SK-N-MC (cell line): ENCODE measurements at places on chromosomes 5 and 9.

GRCh38 chr9:134988706-134989105 lies 71.0 kb upstream of the FCN1 start:
- no peak for DNase-seq

DNA sequence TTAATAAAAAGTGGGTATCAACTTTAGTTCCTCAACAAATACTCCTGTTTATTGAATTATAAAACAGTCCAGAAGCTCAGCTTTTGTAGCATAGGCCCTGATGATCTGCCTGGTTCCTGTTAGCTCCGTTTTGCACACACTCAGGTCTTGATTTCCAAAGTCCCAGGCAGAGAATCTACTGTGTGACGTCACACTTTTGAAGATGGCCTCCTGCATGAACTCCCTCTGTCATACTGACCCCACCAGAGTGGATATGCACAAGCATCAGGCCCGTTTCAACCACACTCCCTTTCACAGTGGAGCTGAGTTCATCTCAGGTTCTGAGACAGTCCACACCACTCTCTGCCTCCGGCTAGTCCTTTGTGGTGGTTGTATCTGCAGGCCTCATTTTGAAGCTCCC lies 353.1 kb downstream of the PTPRD start:
- DNase-seq = no peak

GRCh38 chr9:78860801-78861475 lies 564.0 kb downstream of the PSAT1 start:
- no peak for DNase-seq

DNA sequence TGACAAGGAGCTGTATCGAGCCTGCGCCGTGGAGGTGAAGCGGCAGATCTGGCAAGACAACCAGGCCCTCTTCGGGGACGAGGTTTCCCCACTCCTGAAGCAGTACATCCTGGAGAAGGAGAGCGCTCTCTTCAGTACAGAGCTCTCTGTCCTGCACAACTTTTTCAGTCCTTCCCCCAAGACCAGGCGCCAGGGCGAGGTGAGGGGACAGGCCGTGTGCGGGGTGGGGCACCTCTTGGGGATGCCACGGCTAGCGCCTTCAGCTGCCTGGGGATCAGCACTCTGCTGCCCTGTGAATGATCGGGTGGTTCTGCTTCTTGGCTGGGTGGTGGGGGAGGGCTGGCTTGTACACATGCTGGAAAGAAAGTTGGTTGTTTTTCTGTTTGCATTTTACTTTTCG lies 1.7 kb downstream of the NELFB start:
- no peak for DNase-seq

DNA sequence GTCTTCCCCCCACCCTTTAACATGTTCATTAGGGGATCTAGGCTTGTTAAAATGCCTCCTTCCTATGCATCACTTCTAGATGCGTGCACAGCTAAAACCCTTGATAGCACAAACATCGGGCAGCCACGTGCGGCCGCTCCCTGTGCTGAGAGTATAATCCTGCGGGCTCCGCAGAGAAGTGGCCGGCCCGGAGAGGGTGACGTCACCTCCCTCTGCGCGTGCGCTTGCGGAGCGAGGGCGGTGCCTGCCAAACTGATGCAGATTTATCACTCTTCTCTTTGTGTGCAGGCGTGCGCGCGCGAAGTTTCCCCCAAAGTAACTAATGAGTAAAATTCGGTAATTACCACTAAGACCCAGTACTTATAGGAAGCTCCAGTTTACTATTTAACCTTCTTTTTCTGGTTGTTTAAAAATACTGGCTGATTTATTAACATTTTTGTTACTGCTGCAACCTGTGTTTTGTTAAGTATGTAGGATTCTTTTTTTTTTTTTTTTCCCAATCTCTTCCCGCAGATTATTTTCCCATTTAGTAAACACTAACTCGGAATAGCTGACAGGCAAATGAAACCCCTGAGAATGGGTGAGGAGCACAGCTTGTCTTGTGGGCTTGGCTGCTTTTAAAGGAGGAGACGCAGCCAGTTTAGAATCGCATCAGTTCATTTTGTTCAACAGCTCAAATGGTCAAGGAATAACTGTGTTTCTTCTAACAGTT lies 121.6 kb downstream of the TRIO start:
- DNase-seq = no peak

DNA sequence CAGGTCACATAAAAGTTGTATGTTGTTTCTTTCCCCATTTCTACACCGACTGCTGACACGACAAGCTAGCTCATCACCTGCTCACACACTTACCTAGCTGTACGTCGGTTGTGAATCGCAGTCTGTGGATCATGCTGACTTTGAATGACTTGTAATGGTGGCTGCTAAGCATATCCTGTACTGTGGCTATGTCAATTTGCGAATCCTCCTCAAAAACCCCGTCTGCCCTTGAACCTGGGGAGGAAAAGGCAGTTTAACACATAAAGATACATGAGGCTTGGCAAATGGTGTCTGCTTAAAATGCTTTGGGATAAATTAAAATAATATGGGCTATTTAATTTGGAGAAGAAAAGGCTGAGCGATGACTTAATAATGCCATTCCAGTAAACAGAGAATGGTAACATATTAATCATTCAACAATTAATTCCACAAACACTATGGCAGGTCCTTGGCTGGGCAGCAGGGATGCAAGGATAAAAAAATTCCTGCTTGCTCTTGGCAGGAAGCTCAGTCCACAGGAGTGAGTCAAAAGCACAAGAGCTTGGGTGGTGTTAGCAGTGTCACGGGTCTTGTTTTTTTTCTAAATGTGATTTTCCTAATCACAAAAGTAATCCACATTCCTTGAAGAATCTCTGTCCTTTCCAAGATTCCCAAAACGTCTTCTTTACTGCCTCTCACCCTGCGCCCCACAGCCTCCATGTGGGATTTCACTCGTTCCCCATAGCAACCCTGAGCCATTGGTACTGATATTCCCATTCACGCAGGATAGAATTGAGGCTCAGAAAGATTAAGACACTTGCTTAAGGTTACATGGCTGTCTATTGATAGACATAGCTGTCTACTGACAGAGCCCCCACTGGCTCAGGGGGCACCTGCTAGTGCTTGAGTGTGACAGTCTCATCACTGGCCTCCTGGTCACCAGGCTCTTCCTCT lies 222.4 kb downstream of the MAPKAP1 start:
- no peak for DNase-seq

GRCh38 chr9:117414906-117415331 lies at the start of gene ASTN2:
Gene ASTN2 (minus strand): TSS chr9:117415057. CDS start chr9:117414938, 119 bp downstream.
- no peak for DNase-seq

GRCh38 chr5:2946315-2946714 lies 194.8 kb upstream of the IRX2 start:
- no peak for DNase-seq

DNA sequence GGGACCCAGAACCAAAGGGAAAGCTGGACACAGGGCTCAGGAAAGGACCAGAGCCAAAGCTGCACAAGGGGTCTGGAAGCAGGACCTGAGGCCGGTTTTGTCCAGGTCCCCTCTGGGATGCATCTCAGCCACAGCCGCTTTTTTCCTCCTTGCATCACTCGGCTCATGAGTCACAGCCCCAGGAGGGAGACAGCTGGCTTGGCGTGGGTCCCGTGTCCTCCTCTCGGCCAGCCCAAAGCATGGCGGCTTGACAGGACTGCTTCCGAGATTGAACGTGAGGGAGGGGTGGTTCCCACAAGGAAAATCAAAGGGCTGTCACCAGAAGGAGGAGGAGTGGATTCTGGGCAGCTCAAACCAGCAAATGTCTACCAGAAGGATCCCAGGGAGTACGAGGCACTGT lies 56.7 kb upstream of the CPLX2 start:
- DNase-seq = no peak

- no peak for DNase-seq
Measured at GRCh38 chr5:78522476-78523260, 125.9 kb downstream of the LHFPL2 start.

- DNase-seq = no peak
Measured at GRCh38 chr9:2086971-2087370, 71.8 kb downstream of the SMARCA2 start.
